ENCODE measurements at places on chromosomes 1 and 21.

GRCh38 chr21:38486221-38486620, 12.1 kb downstream of the ERG start:
- H3K27ac ChIP-seq: no peak overlapping the region
- peaks cover 34% of the 10 kb centered on the region for H3K27me3 ChIP-seq
- no peak overlapping the region for H3K4me3 ChIP-seq
- no peak for DNase-seq

- no peaks in the 10 kb centered on the region for H3K4me1 ChIP-seq
- H3K4me3 ChIP-seq: no peak overlapping the region
- no peaks in the 10 kb centered on the region for H3K27me3 ChIP-seq
- no peaks in the 10 kb centered on the region for H3K36me3 ChIP-seq
- DNase-seq: no peak
- no peak overlapping the region for H3K27ac ChIP-seq
Measured at GRCh38 chr1:239123260-239123659, 263.1 kb upstream of the CHRM3 start.

DNA sequence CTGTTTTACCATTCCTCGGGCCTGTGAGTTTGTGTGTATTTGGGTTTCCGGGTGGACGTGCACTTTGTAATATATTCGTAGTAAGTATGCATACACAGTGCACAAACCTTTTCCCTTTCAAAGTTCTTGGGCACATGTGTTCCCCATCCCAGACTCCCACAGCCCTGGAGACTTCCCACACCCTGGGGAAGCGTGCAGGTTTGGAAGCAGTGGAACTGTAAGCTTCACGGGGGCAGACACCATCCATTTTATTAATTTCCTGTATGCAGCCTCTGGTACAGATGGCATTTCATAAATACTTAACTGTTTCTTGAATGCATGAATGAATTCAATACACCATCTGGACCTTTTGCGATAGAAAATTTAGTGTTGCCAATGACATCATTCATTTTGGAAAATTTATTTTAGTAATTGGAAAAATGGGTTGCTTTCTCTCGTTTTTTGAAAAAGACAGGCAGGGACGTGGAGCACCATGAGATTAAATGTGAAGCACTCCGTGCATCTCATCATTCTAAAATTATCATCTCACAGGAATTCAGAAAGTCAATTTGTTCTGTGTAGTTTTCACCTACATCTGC, 10.8 kb downstream of the ETS2 start:
- H3K4me1 ChIP-seq: no peaks in the 10 kb centered on the region

DNA sequence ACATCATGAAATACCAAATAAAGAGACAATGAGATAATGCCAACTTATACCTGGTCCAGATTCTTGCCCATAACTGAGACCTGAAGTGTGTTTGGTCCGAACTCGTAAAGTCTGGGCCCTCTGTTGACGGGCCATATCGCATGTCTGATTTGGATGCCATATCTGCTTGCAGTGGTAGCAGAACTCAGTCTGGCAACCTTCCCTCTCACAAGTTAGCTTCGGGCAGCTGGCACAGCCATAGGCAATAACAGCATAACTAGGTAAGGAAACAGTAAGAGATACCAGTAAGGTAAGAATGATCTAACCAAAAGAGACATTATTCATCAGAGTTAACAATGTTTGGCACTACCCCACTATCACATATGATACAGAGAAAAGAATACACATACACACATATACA, 15.1 kb downstream of the RNF19B start:
- peaks cover 70% of the 10 kb centered on the region for H3K36me3 ChIP-seq
- H3K4me3 ChIP-seq: no peak overlapping the region
- no peak for DNase-seq
- no peaks in the 10 kb centered on the region for H3K27me3 ChIP-seq
- peaks cover 13% of the 10 kb centered on the region for H3K4me1 ChIP-seq

DNA sequence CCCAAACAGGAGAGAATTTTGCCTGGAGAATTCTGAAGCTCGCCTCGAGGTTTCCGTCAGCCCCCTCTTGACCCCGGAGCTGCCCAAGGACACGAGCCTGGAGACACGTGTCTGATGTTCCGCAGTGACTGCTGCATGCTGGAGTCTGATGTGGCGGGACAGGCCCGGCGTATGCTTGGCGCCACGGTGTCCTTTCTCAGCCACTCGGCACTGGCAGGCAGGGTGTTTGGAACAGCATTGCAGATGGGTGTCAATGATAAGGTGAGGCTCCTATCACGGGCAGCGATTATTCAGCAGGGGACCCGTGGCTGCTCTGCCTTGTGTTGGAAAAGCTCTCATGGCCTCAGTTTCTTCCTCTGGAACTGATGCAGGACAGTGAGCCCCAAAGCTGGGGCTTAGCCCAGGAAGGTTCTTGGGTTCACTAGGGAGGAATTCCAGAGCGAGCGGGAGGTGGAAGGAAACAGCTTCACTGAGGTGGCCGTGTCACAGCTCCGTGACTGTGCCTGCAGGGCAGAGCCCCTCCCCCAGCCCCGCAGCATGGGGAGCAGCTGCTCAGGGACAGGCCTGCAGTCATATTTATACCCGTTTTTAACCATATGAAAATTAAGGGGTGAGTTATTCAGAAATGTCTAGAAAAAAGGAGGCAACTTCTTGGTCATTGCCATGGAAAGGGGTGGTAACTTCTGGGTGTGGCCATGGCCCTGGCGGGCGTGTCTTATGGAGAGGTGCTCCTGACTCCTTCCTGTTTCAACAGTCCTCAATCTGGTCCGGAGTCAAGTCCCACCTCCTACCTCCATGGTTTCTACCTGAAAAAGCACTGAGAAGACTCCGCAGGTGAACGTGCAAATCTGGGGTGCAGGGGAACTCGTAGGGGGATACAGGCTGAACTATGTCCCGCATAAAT, 123.4 kb downstream of the SIK1 start:
- no peaks in the 10 kb centered on the region for H3K4me1 ChIP-seq
- H3K4me3 ChIP-seq: no peak overlapping the region
- H3K27me3 ChIP-seq: peaks cover 66% of the 10 kb centered on the region
- DNase-seq: no peak

DNA sequence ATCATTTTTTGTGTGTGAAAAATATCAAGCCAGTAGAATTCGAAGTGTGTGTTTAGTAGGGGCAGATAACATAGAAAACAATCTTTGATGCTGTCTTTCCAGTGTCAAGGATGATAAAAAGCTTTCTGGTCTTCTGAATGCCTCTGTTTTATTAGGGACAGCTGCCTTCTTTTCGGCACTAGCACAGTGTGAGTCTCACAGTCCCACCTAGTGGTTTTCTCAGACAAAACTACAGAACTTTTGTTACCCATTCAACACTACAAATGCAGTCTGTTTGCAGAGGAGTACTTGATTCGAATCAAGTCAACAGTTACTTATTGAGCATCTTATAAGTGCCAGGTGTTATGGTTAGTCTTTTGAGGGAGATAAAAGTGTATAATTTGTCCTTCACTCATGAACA, 30.6 kb upstream of the MCOLN3 start:
- peaks cover 18% of the 10 kb centered on the region for H3K27me3 ChIP-seq
- H3K4me1 ChIP-seq: peaks cover 2% of the 10 kb centered on the region
- no peak for DNase-seq
- H3K27ac ChIP-seq: no peak overlapping the region
- H3K36me3 ChIP-seq: peaks cover 5% of the 10 kb centered on the region
- H3K4me3 ChIP-seq: no peak overlapping the region

DNA sequence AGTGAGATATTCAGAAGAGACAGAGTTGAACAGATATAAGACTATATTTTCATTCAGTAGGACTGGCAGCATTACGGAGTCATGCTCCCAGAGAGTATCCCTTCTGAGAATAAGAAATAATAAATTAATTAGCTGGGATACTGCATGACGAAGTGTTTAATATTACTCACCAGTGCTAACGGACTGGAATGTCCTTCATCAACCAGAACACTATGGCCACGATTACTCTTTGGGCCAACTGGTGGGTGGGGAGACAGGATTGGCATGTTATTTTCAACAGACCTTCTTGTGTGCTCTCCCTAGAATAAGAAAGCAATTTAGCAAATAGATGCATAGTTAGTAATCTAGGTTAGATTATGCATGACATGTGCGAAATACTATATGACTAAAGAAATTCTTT, 32.4 kb downstream of the ERICH3 start:
- no peaks in the 10 kb centered on the region for H3K4me1 ChIP-seq
- no peaks in the 10 kb centered on the region for H3K36me3 ChIP-seq
- H3K27me3 ChIP-seq: peaks cover 9% of the 10 kb centered on the region
- no peak overlapping the region for H3K4me3 ChIP-seq

- peak overlapping the region; percentile 12 for H3K27ac ChIP-seq
- H3K4me1 ChIP-seq: peaks cover 41% of the 10 kb centered on the region
- no peak overlapping the region for H3K4me3 ChIP-seq
- H3K27me3 ChIP-seq: no peaks in the 10 kb centered on the region
Measured at GRCh38 chr1:28981210-28981609, 66.8 kb downstream of the EPB41 start.

GRCh38 chr1:2865571-2866421, 64.3 kb upstream of the TTC34 start:
- no peaks in the 10 kb centered on the region for H3K36me3 ChIP-seq
- DNase-seq: no peak
- H3K27me3 ChIP-seq: peaks cover 5% of the 10 kb centered on the region
- no peak overlapping the region for H3K27ac ChIP-seq
- no peak overlapping the region for H3K4me3 ChIP-seq

GRCh38 chr1:232445361-232446106, 184.4 kb downstream of the SIPA1L2 start:
- H3K4me3 ChIP-seq: no peak overlapping the region
- DNase-seq: no peak
- H3K27me3 ChIP-seq: no peaks in the 10 kb centered on the region
- H3K27ac ChIP-seq: no peak overlapping the region

DNA sequence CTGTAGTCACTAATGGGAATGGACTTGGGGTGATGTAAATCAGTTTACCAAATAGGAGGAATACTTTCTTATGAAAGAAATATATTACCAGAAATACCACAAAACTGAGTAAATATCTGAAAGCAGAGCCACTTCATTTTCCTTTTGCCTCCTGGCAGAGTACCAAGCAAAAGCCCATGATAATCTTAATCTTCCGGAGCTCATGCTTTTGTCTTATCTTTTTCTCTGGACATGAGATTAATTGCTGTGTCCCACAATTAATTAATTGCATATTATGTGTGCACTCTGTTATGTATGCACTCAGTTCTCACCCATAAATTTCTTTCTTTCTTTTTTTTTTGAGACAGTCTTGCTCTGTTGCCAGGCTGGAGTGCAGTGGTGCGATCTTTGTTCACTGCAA, 94.1 kb upstream of the PDE4B start:
- H3K27me3 ChIP-seq: peaks cover 40% of the 10 kb centered on the region
- peaks cover 4% of the 10 kb centered on the region for H3K36me3 ChIP-seq
- DNase-seq: no peak
- H3K4me1 ChIP-seq: no peaks in the 10 kb centered on the region
- no peak overlapping the region for H3K27ac ChIP-seq
- no peak overlapping the region for H3K4me3 ChIP-seq

DNA sequence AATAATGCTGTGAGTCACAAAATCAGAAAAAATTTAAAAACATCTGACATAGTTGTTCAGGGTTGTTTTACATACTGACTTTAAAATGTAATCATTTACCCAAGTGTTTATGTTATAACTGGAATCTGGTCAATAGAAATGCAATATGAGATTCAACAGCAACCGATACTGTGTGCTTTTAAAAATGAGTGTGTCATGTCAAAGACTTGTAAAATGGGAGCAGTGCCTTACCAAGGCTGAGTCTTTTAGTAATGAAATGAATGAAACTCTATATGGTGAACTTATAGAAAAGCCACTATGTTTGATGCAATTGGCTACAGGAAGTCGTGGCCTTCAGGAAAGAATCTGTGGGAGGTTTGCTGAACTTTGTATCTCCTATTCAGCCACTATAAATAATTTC, 570.2 kb downstream of the DPYD start:
- H3K27me3 ChIP-seq: no peaks in the 10 kb centered on the region
- H3K36me3 ChIP-seq: peaks cover 2% of the 10 kb centered on the region
- peak overlapping the region; percentile 1 for H3K27ac ChIP-seq

All from effector memory CD8-positive, alpha-beta T cell (primary cell).